ENCODE measurements at places on chromosomes 4 and X.

DNA sequence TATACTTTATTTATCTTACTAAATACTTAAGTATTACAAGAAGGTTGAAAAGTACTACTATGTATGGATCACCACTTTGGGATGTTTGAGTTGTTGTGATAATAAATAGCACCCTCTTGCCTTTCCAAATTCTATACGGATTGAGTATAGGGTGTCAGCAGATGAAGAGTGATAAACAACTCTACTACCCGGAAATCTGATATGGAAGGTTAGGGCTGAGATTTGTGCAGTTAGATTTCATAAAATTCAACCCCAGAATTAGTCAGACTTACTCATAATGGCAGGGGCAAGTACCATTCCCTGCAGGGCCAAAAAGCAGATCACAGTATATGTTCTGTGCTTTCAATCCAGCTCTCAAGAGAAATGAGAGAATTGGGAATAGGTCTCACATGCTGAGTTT is 1008.9 kb upstream of the PCDH7 start:
- DNase-seq: no peak

DNA sequence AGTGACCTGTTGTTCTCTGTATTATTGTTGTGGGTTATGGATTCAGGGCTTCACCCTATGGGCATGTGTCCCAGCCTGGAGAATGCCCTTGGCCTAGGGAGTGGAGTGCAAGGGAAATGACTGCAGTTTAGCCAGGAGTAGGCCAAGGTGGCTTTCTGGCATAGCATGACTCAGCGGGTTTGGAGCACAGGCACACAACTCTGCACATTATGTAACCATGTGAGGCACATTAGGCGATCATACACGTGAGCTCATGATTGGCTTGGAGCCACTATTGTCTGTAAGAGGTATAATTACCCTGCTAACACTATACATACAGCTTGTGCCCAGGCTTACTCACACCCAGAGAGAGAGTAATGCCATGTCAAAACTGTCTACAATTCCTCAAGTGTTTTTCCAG is 35.1 kb upstream of the TACR3 start:
- no peak for DNase-seq

GRCh38 chr4:123843137-123843536 is 446.5 kb downstream of the SPRY1 start:
- DNase-seq: no peak

DNA sequence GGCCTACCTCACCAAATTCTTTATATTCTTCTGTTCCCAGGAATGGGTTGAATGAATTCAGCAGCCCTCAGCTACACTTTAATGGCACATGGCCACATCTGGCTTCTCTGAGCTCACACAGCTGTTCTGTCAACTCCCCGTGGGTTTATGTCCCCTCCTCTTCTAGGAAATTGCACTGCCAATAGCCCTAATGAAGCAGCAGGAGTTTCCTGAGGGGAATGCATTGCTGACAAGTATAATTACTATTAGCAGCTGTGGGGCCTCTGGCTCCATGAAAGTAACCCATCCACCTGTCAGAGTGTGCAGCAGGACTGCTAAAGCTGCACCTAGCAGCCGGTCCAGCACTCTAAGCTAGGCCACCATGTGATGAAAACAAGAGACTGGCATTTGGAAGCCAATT is 50.3 kb downstream of the FTHL17 start:
- DNase-seq: no peak

Measured in SIG-M5 (cell line).